ENCODE measurements at places on chromosomes 11 and 22.

GRCh38 chr11:128687321-128687720 is 6.6 kb upstream of the FLI1 start:
- DNase-seq, result no peak

- no peak for DNase-seq
Measured at GRCh38 chr11:7490535-7490934, 5.2 kb downstream of the OLFML1 start.

DNA sequence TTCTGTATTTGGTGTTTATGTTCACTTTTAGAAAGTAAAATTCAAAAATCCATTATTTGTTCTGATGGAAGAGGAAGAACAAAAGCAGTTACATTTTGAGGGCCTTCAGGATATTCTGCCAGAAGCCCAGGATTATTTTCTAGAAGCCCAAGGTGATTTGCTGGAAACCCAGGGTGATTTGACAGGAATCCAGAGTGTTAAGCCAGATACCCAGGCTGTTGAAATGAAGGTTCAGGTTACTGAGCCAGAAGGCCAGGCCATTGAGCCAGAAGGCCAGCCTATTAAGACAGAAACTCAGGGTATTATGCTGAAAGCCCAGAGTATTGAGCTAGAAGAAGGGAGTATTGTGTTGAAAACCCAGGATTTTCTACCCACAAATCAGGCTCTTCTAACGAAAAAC is 33.1 kb downstream of the CCDC15 start:
- no peak for DNase-seq

- DNase-seq, result peak; percentile 37
Measured at GRCh38 chr11:110989428-110990133, 255.9 kb upstream of the POU2AF2 start.

- no peak for DNase-seq
Measured at GRCh38 chr11:7605186-7605943, 67.9 kb downstream of the CYB5R2 start.

DNA sequence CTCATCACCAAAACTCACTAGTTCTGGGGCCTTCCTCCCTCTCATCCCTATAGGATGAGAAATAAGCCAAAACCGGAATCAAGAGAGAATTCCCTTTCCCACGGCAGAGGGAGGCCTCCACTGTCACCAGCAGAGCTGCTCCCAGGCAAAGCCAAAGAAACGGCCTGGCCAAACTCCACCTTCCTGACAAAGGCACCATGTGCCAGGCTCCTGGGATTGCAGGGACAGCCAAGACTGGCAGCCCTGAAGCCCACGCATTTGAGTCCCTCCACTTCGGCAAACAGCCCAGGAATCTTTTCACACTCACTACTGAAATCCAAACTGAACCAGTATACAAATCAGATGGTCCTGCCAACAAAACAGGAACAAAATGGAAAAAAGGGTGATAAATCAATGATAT is 6.1 kb downstream of the SMCO4 start:
- no peak for DNase-seq

DNA sequence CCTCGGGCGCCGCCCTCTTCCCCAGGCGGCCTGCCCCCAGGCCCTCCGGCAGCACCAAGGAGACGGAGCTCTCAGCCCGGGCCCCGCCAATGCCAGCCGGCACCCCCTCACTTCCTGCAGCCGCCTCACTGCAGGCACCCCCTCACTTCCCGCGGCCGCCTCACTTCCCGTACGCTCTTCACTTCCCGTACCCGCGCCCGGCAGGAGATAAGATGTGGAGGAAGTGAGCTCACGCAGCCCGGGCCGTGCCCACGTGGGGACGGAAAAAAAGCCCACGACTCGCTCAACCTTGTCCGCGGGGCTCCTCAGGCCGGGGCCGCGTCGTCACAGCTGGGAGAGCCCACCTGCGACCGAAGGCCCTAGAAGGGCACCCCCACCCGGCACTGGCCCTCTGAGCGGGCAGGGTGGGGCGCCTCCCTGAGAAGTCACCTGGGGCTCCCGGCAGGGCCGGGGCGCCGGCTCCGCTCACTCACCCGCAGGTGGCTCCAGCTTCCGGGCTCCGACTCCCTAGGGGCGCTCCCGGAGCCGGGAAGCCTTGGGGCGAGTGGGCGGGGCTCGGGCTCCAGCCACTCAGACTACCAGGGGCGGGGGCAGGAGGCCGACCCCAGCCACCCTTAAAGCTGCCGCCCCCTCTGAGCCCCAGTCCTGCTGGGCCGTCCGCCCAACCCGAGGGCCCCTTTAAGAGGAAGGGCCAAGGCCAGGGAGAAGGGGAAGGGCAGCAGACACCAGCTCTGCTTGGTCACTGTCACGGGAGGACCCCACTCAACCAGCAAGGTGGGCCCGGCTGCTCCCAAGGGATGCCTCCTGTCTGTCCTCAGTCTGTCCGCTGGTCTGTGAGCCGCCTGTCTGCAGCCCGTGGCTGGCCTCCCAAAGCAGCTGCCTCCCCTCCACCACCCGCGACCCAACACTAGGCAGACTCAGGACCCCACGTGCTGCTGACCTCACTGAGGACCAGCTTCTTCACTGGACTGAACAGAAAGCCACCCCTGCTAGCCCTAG is 31.4 kb downstream of the PISD start:
- peak; percentile 88 for DNase-seq

DNA sequence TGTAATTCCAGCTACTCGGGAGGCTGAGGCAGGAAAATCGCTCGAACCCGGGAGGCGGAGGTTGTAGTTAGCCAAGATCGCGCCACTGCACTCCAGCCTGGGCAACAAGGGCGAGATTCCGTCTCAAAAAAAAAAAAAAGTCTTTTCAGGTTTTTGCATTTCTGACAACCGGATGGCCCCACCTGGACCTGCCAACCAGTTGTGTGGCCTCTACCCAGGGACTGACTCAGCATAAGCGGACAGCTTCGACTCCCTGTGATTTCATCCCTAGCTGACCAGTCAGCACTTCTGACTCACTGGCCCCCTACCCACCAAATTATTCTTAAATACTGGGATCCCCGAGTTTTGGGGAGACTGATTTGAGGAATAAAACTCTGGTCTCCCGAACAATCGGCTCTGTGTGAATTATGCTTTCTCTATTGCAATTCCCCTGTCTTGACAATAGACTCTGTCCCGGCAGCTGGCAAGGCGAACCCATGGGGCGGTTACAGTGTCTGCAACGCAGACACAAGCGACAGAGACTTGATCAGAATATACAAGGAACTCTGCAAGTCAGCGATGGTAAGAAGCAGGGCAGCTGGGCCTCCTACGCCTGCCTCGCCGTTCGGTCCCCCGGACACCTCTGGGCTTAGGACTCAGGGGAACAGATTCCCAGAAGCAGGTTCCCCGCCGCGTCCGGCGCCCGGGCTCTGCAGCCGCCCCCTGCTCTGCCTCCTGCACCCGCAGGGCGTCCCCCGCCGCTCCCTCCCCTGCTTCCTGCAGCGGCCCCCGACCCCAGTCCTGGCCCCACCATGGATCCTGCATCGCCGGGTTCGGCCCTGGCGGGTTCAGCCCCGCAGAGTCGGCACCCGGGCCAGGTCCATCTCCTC is 741 bp upstream of the TALDO1 start:
- DNase-seq, result no peak

DNA sequence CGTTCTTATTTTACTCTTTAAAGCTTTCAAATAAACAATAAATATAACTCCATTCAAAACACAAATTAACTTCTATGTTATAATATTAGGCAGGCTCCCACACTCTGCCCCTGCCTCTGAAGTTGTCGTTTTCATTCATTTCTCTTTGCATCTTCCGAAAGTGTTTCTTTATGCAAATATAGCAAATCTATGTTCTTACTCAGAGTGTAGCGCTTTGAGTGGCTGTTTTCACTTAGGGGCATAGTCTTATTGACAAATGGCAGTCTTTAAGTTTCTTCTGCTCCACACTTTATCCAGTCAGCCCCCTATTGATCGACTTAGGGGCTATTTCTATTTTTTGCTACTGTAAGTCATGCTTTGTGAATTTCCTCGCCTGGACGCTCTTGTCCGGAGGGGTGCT is 45.3 kb upstream of the RTL6 start:
- no peak for DNase-seq

- no peak for DNase-seq
Measured at GRCh38 chr11:117823946-117824420, 561 bp downstream of the FXYD2 start.

- DNase-seq, result no peak
Measured at GRCh38 chr22:45047260-45047659, 37.5 kb upstream of the PHF21B start.

GRCh38 chr11:96942855-96943254 is 553.0 kb downstream of the JRKL start:
- no peak for DNase-seq

GRCh38 chr11:106152824-106153223 is 75.4 kb downstream of the AASDHPPT start:
- DNase-seq, result no peak

- no peak for DNase-seq
Measured at GRCh38 chr11:39586036-39586435, 1873.4 kb downstream of the LRRC4C start.

Measured in OCI-M1 (cell line).